ENCODE measurements at places on chromosomes 2 and 18.

- no peak for DNase-seq
These were observed 8.1 kb downstream of the ZNF638 start for GRCh38 chr2:71339685-71340084.

DNA sequence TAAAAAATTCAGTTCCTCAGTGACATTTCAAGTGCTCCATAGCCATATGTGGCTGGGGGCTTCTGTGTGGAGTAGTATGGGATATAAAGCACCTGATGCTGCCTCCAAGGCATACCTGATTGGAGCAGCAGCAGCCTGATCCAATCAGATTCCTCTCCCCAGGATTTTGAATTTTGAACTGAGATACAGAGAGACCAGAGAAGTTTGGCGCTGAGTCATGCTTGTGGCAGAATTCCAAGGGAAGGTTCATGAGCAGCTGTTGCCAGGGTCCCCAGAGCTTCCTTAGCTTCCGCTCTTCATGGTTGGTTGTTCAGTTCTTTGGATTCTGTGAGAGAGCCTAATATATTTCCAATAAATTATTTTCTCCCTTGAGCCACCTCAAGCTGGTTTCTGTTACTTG lies 29.0 kb upstream of the CFAP36 start:
- DNase-seq: peak; percentile 79

GRCh38 chr2:25054720-25055119 lies 12.8 kb downstream of the EFR3B start:
- no peak for DNase-seq

- DNase-seq: no peak
These were observed 569.0 kb upstream of the SYT4 start for GRCh38 chr18:43846299-43846698.

GRCh38 chr2:144827404-144827803 lies 307.5 kb upstream of the ZEB2 start:
- no peak for DNase-seq

DNA sequence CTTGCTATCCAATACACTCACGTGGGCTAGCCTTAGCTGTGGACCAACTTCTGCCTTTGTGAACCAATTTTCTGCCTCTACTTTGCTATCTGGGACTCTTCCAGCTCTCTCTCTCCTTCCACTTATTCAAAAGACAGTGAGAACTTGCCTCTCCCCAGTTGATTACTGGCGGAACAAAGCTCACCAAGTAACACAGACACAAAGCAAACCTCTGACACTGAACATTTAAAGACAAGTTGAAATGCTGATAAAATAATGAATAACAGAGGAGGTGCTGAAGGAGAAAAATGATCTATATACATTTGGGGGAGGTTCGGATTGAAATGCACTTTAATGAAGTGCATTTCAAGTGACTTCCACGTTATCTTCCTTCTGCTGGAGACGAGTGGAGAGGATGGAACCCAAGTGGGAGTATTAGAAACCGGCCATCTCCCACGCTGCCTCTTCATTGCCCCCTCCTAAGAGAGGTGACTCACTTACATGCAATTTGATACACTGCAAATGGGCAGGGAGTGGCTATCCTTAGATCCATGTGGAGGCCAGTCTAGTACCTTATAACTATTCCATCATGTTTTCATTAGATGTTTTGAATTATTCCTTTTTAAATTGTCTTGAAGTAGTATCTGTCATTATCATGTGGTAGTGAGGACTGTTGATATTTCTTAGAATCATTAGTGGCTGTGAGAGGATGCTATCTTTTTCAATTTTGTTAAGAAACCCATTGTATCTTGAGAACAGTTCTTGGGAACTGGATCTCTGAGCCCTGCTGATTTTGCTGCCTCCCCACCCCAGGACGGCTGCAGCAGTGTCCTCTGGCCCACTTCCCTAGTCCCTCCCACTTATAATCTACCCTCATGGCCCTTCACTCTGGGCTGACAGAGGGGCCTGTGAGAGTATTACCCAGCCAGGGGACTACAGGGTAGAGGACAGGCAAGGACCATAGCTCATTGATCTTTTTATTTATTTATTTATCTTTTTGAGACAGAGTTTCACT lies 6.0 kb upstream of the GLI2 start:
- no peak for DNase-seq

GRCh38 chr2:7665880-7666279 lies 748.7 kb downstream of the RNF144A start:
- DNase-seq: no peak

GRCh38 chr2:37489041-37489456 lies 144.6 kb downstream of the QPCT start:
- DNase-seq: no peak

DNA sequence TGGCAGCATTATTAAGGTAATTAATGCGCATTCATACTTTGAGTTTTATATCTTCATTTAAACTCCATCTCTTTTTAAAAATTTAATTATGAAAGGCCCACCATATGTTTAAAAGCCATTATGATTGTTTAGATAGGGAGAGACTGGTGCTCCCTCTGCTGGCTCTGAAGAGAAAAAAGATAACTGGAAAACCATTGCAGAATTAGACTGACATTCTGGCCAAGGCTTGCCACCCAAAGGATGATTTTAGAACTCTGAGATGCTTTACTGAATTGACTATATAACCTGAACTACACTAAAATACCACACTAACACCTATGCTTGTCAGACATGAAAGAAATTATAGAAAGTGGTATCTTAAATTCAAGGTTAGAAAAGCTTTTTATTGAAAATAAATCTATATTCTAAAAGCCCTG lies 127.6 kb upstream of the SPOPL start:
- peak; percentile 3 for DNase-seq

DNA sequence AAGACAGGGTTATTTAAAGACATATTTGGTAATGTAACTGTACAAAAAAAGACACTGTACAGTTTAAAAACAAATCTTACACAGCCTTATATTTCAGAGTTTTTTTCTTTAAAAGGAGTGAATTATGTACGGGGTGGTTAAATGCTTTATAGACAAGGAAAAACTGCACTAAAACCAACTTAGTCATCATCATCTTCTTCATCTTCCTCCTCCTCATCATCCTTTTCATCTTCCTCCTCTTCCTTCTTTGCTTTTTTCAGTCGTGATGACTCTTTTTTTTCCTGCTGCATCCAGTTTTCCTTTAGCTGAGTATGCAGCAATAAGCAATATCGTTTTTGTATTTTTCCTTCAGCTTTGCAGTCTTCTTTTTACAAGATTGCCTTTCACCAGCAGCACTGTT lies 14.6 kb upstream of the MBOAT2 start:
- no peak for DNase-seq

DNA sequence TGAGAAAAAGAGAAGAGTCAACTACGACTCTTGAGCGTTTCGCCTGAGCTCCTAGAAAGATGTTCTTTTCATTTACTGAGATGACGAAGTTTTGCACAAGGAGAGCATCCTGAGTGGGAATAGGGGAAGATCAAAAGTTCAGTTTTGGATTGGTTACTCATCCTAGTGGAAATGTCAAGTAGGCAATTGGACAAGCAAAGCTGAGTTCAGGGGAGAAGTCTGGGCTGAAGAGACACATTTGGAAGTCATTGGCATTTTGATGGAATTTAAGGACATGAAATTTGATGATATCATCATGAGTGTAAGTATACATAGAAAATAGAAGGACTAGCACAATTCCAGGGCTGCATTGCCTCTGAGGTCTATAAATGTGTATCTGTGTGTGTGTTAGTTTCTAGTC lies 416.6 kb downstream of the RAD51AP2 start:
- DNase-seq: no peak

GRCh38 chr2:133837441-133838094 lies 269.3 kb upstream of the NCKAP5 start:
- no peak for DNase-seq

DNA sequence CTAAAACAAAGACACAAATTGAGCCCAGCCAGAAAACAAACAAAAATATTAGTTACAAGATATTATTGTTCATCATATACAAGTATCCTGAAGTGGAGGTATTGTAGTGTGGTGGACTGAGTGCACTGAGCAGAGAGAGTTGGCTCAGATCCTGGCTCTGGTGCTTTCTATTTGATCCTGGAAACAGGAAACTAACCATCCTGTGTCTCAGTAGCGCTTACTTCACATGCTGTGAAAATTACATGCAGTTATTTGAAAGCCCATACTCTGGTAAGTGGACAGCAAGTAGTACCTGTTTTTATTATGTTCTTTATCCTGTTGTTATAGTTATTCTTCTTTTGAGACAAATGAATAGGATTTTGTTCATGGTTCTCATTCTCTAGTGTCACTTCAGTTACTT lies 84.3 kb upstream of the CRIM1 start:
- DNase-seq: no peak

DNA sequence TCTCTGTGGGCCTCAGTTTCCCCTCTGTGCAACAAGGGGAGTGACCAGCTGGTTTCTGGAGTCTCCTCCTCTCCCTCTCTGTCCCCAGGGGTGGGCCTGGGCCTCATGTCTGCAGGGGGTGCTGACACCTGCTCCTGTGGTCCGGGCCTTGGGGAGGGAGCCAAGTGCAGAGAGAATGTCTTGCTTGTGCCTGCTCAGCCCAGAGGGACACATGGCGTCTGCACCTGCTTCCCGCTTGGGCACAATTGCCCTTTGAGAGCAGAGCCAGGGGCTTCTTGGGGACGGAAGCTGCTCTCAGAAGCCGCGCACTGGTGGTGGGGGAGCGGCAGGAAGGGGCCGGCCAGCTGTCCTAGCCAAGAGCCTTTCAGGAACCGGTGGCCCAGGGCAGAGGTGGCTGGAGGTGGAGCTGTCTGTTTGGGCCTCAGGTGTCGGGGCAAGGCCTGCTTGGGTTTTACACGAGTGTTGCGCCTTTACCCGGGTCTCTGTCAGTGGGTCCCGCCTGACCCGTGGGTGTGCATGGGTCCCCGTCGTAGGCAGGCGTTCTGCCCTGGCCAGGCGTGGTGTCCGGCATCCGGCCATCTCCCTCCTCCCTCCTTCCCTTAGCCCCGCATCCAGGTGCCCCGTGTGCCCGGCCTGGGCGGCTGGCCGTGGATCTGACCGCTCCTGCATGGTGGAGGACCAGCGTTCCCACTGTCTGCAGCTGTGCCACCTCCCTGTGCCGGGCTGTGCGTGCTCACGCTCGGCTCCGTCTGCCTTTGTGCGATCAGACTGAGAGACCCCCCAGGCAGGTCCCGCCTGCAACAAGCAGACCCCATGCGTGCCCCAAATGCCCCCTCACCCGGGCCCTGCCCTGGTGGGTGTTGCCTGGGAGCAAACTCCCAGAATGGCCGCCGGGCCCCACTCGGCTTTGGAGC lies 4.0 kb downstream of the NEU4 start:
- no peak for DNase-seq

- DNase-seq: peak; percentile 58
These were observed 4.9 kb downstream of the UCN start for GRCh38 chr2:27303093-27304025.

GRCh38 chr2:34317797-34318196 lies 718.7 kb upstream of the FAM98A start:
- no peak for DNase-seq

DNA sequence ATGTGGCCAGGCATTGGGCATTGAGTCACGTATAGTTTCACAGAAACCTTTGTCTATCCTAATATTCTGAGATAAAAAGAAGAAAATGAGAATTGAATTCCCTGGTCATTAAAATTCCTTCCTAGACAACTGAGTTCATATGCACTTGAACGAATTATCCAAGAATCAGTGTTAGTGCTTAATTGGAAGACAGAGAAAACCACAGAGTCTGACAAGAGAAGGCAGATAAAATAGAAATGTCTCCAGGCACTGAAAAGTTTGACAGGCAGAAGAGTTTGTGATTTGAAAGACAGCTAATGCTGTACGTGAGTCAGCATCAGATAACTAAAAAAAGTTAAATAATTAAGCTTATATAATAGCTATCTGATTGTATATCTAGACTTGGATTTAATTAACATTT lies 47.7 kb upstream of the TRIB2 start:
- DNase-seq: no peak

GRCh38 chr18:53375621-53376020 lies 848.8 kb downstream of the MBD2 start:
- DNase-seq: no peak
